Left lung (tissue), 14 donors: ENCODE measurements at places on chromosomes 12 and 14. TPM values are rescaled to one million over a fixed set of nuclear protein-coding genes. Genes with fewer than 3 reads are reported as not detected.
A peak's percentile ranks its signal among the peaks of the same experiment; 100 is the strongest.

- no peaks in the 10 kb centered on the region for H3K36me3 ChIP-seq
- H3K27me3 ChIP-seq, result no peaks in the 10 kb centered on the region
- H3K4me3 ChIP-seq, result peak within 1 kb of the TSS; percentile 65
- H3K4me1 ChIP-seq, result peaks cover 30% of the 10 kb centered on the region
- peak within 1 kb of the TSS; percentile 90 for H3K27ac ChIP-seq
Observed at GRCh38 chr12:55930771-55931316, at the start of gene DGKA. Gene DGKA (plus strand): TSS chr12:55931162. CDS start chr12:55936504, 5,342 bp downstream.

- peak; percentile 8 for DNase-seq
- H3K27ac ChIP-seq, result no peak overlapping the region
- H3K4me1 ChIP-seq, result no peaks in the 10 kb centered on the region
- H3K4me3 ChIP-seq, result no peak overlapping the region
Observed at GRCh38 chr12:65728455-65728847, 95.8 kb upstream of the HMGA2 start.

DNA sequence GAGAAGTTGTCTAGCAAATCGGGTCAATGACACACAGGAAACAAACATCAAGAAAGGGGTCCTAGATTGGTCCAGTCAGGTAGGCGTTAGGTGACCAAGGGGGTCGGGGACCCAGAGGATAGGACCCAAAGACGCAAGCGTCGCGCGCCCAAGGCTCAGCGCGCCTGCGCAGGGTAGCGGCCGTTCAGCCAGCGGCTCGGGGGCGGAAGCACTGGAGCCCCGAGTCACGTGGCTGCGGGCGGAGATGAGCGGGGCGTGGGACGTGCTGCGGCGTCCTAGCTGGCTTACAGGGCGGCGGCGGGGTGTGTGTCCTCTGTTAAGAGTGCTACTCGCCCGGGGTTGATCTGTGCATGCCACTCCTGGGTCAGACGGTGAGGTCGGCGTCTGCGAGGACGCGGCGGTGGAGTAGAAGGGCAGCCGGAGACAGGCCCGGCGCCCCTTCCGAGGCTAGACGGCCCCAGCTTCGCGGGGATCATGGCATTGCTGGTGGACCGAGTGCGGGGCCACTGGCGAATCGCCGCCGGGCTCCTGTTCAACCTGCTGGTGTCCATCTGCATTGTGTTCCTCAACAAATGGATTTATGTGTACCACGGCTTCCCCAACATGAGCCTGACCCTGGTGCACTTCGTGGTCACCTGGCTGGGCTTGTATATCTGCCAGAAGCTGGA, at the start of gene SLC35E3:
Gene SLC35E3, plus strand, starts transcription at position 273 of the 668 bp plus-strand sequence. Its CDS starts 202 bp downstream, at position 475.
- H3K4me1 ChIP-seq, result peaks cover 11% of the 10 kb centered on the region
- H3K27ac ChIP-seq, result peak within 1 kb of the TSS; percentile 86
- peak; percentile 100 for DNase-seq
- peak within 1 kb of the TSS; percentile 69 for H3K4me3 ChIP-seq
- no peaks in the 10 kb centered on the region for H3K27me3 ChIP-seq
- H3K36me3 ChIP-seq, result peaks cover 13% of the 10 kb centered on the region

The ACYP1 gene
- 41.5 TPM for polyA plus RNA-seq

The CLEC7A gene
- polyA plus RNA-seq, result 3.8 TPM

The RASSF9 gene
- 14.8 TPM for polyA plus RNA-seq
